ENCODE measurements at places on chromosomes 12 and 14.

DNA sequence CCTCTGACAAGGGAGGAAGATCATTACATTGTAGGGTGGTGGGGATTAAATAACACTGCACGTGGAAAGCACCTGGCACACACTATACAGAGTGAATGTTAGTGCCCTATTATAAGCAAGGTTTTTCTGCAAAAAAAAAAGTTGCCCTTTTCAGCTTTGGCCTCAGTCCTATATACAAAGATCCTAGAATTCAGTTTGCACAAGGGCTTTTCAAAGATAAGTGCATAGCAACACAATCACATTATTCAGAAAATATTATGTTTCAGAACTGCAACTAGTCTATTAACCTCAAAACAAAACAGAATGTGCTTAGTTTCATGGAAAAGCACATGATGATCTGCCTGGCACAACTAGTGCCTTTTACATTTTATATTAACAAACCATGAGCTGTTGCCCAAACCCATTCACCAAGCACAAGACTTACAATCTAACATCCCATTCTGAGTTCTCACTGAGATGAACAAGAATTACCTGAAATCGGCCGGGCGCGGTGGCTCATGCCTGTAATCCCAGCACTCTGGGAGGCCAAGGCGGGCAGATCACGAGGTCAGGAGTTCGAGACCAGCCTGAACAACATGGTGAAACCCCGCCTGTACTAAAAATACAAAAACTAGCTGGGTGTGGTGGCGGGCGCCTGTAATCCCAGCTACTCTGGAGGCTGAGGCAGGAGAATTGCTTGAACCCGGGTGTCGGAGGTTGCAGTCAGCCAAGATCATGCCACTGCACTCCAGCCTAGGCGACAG lies 1.8 kb downstream of the TM7SF3 start:
- no peak for DNase-seq

DNA sequence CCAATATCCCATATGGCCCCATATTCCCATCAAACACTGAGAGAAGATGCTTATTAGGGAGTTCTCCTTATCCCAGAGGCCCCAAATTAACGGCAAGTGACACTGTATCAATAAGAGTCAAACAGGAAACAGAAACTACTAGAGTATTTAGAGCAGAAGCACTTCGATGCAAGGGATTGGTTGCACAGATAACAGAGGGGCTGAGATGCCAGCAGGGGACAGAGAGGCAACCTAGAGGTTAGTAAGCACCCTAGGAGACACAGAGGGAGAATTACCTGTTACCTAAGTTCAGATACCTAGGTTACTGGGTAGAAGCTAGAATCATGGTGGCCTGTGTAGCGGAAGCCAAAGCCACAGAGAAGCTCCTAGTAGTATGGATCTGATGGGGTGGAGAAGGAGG lies 2.9 kb downstream of the HEBP1 start:
- DNase-seq: no peak

- DNase-seq: no peak
These were observed 518.1 kb downstream of the SNAPC1 start for GRCh38 chr14:62280366-62280765.

DNA sequence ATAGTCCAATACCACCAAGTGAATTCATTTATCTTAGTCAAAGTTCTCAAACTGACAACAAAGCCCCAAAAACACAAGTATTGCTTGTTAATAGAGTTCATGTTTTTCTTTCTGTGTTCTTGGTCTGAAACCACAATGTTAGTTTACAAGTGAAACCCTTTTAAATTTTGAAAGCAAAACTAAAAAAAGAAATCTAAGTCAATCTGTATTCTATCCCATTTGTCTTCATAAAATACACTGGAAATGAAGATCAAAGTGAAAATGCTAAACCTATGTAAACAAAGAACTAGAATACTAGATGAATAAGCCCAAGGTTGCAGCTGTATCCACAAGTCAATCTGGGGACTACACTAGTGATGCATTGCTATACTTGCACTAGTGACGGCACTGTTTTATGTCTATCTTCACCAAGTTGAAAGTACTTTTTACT lies 10.4 kb downstream of the MAP4K5 start:
- no peak for DNase-seq
